ENCODE measurements at places on chromosomes 6 and 20.

- DNase-seq = no peak
Measured at GRCh38 chr6:131917318-131917717, 33.9 kb downstream of the CCN2 start.

- DNase-seq = no peak
Measured at GRCh38 chr6:169906004-169906687, 154.7 kb downstream of the ERMARD start.

DNA sequence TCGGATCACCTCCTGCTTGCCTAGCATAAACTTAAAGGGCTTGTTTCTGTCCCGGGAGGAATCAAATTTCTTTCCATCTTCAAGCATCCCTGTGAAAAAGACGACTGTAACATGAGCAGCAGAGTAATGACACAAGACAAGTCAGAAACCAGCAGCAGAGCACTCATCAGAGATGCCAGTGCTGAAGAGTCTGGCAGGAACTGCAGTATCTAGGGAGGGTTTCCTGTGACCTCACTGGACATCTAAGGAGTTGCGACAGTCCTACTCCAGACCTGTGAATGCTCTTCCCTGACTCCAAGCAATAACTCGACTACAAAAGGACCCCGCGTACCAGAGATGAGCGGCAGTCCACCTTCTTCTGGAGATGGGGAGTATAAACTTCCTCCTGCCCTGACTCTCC is 17.3 kb downstream of the FKBP1A start:
- no peak for DNase-seq

- no peak for DNase-seq
Measured at GRCh38 chr20:22841846-22842245, 193.3 kb upstream of the SSTR4 start.

DNA sequence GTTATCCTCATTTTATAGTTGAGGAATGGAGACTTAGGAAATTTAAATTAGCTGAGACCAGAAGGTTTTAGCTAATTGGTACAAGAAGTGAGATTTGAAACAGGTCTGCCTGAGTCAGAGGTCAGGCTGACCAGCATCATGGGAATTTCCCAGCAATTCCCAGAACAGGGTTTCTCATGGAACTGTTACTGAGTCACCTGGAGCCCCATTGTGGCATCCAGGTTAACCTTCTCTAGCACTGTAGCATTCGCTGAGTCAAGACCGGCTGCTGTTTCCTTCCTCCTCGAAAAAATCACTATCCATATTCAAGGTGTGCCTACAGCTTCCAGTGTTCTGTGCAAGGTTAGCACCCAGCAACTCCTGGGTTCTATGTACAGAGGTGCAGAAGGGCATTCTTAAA is 238.0 kb upstream of the MAN1A1 start:
- no peak for DNase-seq

- DNase-seq = no peak
Measured at GRCh38 chr6:16854986-16855385, 93.7 kb upstream of the ATXN1 start.

DNA sequence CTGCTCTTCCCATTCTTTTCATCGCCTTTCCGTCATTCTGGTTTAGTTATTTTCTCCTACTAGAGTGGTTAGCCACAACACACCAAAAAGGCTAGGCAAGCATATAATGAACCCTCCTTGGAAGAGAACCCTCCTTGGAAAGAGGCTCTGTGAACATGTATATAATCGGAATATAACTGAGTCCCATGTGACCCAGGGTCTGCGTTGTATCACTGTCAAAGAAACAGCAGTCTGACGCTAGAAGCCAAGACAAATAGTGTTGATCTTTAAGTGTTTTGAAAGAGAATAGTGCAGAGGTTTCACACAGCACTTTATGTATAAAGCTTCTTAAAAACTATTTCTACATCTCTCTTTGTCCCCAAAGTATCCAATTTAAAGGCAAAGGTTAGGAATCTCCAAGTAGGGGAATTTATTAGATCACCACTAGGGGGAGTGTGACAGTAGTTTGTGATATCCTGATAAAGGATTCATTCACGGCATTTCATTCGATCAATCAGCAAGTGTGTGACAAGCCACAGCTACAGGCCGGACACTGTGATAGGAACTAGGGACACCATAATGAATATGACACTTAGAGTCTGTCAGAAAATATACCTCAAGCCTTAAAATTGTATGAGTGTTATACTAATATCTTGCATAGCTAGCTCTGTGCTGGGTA is 395.3 kb downstream of the CD109 start:
- DNase-seq = no peak

DNA sequence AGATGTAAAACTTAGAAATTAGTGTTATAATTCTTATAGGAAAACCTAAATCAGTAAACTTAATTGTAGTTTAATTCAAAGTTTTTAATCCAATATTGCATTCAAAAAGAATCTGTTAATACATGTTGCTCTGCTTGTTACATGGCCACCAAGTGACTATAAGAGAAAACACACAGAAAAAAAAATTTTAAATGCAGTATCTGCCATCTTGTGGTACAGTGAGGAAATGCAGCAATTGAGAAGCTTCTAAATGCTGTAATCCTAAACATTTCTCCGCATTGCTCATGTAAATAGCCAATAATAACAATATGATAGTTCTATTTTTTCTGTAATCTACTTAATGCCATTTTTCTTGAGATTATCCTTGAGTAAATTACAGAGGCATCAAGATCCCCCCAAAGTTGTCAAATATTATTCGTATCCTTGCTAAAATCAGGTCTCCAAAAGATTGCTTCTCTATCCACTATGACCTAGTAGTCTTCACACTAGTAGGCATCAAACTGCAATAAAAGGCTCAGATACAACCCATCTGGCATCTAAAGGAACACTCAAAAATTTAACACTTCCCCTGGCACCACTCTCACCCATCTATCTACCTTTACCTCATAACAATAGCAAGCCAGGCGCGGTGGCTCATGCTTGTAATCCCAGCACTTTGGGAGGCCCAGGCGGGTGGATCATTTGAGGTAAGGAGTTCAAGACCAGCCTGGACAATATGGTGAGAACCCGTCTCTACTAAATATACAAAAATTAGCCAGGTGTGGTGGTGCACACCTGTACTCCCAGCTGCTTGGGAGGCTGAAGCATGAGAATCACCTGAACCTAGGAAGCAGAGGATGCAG is 34.6 kb downstream of the HDAC2 start:
- peak; percentile 51 for DNase-seq

DNA sequence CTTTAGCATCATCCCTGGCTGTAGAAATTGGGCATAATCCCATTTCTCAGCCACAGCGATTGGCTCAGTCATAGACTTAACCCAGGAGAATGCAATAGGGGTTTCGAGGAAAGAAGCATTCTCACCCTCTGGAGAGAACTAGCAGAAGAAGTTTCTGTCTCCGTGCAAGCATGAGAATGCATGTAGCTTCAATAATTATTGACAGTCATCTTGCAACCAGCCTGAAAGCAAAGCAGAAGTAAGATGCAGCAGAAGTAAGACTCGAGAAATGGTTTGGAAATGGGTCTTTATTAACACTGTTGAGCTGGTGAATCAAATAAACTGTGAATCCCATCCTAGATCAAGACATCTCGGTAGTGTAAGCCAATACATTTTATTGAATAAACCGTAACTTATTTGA is 828.8 kb upstream of the GJE1 start:
- no peak for DNase-seq

DNA sequence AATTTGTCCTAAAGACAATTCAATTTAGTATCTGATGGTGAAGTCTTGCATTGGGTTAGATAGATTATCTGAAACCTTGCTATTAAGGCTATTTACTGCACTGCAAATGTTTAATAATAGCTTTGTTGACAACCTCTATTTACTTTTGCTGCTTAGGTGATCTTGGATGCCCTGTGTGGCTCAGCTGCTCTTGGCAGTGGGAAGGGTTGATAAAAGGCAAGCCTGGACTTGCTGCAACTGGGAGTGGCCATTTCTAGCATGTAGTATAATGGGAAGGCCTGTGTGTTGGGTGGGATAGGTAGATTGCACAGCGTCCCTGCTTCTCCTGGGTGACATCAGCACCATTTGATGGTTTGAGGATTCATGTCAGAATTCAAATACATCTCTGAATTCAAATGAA is 49.1 kb downstream of the ARMC2 start:
- DNase-seq = peak; percentile 71

- no peak for DNase-seq
Measured at GRCh38 chr20:1868856-1869255, 26.4 kb upstream of the SIRPA start.

- no peak for DNase-seq
Measured at GRCh38 chr20:53599044-53599362, 5.4 kb upstream of the ZNF217 start.

DNA sequence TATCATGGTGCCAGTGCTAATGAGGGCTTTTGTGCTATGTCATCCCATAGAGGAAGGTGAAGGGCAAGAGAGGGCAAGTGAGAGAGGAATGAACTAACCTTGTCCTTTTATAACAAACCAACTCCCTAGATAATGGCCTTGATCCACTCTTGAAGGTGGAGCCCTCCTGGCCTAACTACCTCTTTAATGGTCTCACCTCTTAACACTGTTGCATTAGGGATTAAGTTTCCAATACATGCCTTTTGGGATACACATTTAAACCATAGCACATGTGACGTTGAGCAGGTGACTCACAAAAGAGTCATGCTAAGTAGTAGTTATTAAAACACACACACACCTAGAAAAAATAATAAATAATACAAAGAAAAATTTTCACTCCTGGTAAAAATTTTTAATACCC is 36.9 kb downstream of the CCN2 start:
- no peak for DNase-seq

- DNase-seq = no peak
Measured at GRCh38 chr6:115976321-115976870, 84.3 kb downstream of the FRK start.

GRCh38 chr6:3568396-3569082 is 111.7 kb upstream of the SLC22A23 start:
- DNase-seq = no peak

DNA sequence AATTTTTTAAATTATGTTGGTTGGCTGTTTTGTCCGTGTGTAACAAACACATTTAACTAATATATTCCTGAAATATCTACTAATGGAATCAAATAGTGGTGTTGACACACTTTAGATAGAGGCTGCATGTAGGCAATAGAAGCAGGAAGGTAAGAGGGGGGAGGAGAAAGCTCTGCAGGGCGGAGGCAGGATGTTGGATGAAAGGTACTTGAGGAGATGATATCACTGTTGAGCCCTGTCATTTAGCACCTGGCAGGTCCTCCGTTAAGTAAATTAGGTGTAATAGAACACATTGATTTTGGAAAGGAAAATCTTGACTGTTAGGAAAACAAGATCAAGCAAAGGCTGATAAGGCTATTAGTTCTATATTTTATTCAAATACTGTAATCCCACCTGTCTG is 618.7 kb downstream of the PKHD1 start:
- no peak for DNase-seq

GRCh38 chr6:130421585-130421984 is 55.8 kb downstream of the TMEM200A start:
- DNase-seq = no peak

DNA sequence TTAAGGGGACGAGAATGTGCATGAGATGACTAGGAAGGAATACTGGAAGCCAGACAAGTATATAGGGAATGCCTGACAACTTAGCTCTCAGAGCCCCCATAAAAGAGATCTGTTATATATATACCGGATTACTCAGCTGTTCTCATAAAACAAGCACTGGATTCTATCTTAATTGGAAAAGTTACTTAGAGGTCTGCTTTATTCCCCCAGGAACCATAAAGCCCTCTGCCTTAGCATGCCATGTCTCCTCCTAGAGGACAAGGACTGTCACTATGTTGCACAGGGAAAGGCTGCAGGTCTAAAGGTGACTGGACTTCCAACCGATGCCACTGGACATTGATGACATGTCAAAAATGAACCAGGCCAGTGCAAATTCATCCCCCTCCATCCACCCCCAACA is 6.4 kb downstream of the EXOC2 start:
- no peak for DNase-seq

DNA sequence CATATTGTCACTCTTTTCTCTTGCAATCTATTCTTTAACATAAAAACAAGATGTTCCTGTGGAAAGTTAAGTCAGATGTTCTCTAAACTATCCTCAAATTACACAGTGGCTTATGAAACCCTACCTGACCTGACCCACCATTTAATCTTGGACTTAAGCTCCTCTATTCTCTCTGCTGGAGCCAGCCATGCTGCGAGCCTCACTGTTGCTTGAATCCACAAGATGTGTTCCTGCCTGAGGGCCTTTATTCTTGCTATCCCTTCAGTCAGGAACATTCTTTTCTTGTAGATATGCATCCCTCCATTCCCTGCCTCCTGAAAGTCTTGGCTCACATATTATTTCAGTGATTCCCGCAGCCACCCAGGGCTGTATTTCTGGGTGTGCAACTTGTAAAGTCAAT is 283.2 kb downstream of the EPHA7 start:
- no peak for DNase-seq
